Renal cortical epithelial cell (primary cell): ENCODE measurements at places on chromosomes 3 and 15. TPM values are rescaled to one million over a fixed set of nuclear protein-coding genes. Genes with fewer than 3 reads are reported as not detected.

DNA sequence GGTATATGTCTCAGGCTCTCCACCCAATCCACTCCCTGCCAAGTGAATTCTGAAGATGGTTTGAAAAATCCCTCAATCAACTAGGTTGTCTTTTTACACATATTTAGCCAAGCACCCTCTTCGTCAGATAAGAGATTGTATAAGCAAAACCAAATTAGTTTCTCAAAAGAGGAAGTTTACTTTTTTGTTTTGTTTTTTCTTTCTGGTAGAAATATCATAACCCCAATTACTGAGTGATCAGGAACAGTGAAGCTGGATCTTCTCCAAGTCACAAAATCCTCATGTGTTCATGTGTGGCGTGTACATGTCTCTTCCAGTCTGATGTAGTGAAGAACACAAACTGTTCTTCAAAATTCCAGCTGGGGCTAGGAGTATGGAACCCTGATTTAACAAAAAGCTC, 180.6 kb downstream of the FOXP1 start:
- no peak for DNase-seq

DNA sequence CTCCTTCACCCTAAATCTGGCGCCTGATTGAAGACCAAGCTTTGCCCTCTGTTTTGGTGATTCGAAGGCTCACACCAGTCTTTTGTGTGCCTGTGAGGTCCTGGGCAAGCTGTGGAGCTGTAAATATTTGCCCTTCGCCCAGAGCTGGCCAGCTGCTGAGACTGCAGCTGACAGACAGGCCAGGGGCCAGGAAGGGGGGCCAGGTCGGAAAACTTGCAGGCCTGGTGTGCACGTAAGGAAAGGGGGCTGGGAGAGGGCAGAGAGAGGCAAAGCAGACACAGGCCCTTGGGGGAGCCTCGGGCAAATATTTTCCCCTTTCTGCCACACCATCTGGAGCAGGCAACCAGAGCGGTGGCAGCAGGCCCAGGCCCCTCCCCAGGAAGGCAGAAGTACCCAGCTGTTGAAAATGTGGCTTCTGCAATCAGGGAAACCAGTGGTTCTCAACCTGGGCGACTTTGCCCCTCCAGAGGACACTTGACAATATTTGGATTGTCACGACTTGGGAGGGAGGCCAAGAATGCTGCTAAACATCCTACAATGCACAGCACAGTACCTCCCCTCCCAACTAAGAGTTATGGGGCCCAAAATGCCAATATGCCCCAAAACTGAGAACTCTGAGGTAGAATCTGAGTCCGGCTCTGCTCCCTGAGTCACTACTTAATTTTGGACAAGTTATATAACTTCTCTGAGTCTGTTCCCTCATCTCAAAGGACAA, 2.5 kb downstream of the PDZRN3 start:
- no peak for DNase-seq

GRCh38 chr3:60025096-60026050, 975.5 kb upstream of the CFAP20DC start:
- peak; percentile 61 for DNase-seq

DNA sequence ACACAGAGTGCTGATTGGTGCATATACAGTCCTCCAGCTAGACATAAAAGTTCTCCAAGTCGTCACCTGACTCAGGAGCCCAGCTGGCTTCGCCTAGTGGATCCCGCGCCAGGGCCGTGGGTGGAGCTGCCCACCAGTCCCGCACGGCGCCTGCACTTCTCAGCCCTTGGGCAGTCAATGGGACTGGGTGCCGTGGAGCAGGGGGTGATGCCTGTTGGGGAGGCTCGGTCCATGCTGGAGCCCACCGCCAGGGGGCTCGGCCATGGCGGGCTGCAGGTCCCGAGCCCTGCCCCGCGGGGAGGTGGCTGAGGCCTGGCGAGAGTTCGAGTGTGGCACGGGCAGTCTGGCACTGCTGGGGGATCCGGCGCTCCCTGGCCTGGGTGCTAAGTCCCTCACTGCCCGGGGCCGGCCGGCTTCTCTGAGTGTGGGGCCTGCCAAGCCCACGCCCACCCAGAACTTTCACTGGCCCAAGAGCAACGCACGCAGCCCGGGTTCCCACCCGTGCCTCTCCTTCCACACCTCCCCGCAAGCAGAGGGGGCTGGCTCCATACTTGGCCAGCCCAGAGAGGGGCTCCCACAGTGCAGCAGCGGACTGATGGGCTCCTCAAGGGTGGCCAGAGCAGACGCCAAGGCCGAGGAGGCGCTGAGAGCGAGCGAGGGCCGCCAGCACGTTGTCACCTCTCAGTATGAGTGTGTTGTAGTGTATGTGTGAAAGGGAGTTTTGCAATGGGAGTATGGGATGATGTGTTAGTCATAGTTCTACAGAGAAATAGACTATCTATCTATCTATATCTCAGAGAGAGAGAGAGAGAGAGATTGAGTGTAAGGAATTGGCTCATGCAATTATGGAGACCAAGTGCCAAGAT, 69.0 kb downstream of the UBE2E2 start:
- DNase-seq: no peak

GRCh38 chr15:83685916-83686332, 32.0 kb downstream of the ADAMTSL3 start:
- DNase-seq: no peak

- DNase-seq: no peak
Measured at GRCh38 chr3:126538966-126539365, 15.0 kb downstream of the CHST13 start.

DNA sequence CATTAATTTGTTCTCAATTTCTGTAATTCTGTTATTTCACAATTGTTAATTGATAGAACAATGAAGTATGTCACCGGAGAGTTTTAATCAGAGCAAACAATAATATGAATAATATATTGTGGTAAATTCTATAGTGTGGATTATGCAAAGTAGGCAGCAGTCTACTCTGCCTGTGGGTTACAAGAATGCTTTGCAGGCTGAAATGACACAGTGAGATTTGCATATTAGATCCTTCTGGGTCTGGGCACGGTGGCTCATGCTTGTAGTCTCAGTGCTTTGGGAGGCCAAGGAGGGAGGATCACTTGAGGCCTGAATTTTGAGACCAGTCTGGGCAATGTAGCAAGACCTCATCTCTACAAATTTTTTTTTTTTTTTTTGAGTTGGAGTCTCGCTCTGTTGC, 12.5 kb downstream of the COPG1 start:
- no peak for DNase-seq

CIB1 gene
- 44.6 and 45.6 TPM in 2 replicates for total RNA-seq
